ENCODE measurements at places on chromosomes 4 and X.

- DNase-seq = peak; percentile 91
Measured at GRCh38 chr4:17636696-17637622, 22.5 kb downstream of the MED28 start.

- DNase-seq = no peak
Measured at GRCh38 chr4:88796545-88796944, 98.9 kb upstream of the NAP1L5 start.

DNA sequence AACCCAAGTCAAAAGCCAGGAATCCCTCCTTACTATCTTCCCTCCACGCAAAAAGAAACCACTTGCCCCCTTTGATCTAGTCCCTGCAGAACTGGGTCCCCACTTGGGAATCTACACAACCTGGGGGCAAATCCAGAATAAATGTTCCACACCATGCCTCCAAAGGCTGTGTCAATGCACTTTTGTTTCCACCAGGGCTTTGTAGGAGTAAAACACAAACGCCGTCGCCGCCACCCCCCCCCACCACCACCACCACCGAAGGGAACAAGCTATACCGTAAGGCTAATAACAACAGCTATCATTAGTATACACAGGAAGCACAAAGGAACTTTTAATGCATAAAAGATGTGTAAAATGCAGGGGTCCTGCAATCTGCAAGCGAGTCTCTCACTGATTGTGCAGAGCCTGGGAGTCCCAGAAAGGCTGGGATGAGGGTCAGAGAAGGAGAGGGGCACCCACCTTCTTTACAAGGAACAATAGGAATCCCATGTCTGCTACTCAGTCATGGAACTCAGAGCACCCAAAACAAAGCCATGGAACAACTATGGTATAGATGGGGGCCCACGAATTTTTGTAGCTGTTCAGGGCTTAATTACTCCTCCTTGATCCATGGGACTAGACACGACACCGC is 13.2 kb downstream of the BCOR start:
- no peak for DNase-seq

DNA sequence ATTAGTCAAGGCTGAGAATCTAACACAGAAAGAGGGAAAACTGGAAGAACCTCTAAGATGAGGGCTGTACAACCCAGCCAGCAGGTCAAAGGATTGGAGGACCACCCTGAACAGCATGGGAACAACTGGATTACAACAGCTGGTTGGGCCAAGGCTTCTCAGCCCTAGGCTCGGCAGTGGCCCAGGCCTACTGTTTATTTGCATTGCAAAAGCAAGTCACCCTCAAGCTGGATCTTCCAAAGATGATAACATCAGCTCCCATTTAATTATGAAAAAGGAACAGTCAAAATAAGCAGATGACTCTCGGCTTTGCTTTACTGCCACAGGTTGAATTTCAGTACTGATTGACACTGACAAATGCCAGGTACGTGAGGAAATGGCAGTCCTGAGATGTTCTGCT is 61.8 kb downstream of the GPC3 start:
- no peak for DNase-seq

GRCh38 chrX:10175319-10175871 is 18.6 kb downstream of the CLCN4 start:
- peak; percentile 47 for DNase-seq

- peak; percentile 16 for DNase-seq
Measured at GRCh38 chrX:145405012-145405411, 157.7 kb downstream of the SPANXN1 start.

DNA sequence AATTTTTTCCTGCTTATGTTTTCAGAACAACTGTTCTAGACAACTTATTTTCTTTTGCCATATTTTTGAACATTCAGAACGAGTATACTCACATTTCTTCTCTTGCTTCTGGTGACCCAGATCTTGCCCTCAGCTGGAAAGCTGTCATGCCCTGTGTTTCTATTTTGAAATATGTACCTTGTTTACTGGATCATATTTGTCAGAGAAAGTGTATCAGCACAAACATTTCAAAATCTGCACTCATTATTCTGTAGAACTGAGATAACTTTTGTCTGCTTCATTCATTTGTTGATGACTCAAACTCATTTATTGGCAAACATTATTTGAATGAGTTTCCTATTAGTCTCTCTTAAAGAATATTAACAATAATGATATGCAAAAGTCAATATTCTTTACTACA is 46.2 kb upstream of the FAM9A start:
- no peak for DNase-seq

- DNase-seq = no peak
Measured at GRCh38 chr4:123559955-123560871, 163.6 kb downstream of the SPRY1 start.

- peak; percentile 55 for DNase-seq
Measured at GRCh38 chr4:71229477-71230270, 109.1 kb upstream of the SLC4A4 start.

DNA sequence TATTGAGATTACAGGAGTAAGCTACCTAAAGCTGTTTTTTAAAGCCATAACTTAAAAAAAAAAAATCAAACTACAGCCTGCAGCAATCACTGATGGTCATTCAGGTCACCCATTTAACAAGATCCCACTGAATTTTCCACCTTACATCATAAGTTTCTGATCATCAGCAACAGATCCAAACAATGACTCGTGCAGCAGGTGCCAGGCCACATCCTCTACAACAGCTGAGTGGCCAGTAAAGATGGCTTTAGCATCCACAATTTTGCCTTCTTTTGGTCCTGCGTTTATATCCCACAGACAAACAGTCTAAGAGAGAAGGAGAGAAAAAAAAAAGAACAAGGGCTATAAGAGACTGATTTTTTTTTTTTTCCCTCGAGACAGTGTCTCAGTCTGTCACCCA is 16.6 kb downstream of the RBBP7 start:
- DNase-seq = no peak

DNA sequence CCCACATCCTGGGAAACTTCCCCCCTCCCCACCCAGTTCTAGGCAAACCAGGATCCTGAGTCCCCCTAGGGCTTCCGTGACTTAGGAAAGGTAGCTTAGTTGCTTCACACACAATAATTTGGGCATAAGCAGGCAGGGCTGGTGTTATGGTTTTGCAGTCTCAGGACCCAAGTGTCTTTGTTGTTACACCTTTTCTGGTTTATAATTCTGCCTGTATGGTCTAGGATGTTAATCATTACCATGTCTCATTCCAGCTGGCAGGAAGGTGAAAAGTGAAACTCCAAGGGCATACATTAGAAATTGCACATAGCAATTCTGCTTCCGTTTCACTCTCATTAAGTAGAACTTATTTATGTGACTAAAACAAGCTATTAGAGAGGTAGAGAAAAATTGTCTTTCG is 16.8 kb downstream of the UGT8 start:
- no peak for DNase-seq

- DNase-seq = peak; percentile 49
Measured at GRCh38 chr4:89482251-89482650, 174.7 kb upstream of the GPRIN3 start.

GRCh38 chr4:107619731-107620130 is 100.3 kb downstream of the PAPSS1 start:
- no peak for DNase-seq

DNA sequence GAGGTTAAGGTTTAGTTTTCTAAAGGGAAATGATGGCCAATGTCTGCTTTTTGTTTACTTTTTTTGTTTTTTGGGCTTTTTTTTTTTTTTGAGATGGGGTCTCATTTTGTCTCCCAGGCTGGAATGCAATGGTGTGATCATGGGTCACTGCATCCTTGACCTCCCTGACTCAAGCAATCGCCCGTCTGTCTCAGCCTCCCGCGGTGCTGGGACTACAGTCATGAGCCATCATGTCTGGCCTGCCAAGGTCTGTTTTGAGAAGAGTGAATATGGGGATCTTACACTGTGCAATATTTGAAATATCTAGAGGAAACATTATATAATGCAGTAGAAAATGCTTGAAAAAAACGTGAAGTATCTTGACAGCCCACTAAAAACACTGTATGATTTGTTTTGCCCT is 162.5 kb downstream of the GASK1B start:
- DNase-seq = no peak

- DNase-seq = no peak
Measured at GRCh38 chrX:24226176-24226575, 76.6 kb downstream of the ZFX start.

GRCh38 chr4:101458914-101459313 is 111.6 kb upstream of the PPP3CA start:
- no peak for DNase-seq

- DNase-seq = no peak
Measured at GRCh38 chrX:109312757-109313156, 169.1 kb downstream of the GUCY2F start.

GRCh38 chr4:53378171-53378482 is 686 bp downstream of the FIP1L1 start:
- no peak for DNase-seq

- no peak for DNase-seq
Measured at GRCh38 chr4:159077702-159078495, 25.0 kb upstream of the RAPGEF2 start.

DNA sequence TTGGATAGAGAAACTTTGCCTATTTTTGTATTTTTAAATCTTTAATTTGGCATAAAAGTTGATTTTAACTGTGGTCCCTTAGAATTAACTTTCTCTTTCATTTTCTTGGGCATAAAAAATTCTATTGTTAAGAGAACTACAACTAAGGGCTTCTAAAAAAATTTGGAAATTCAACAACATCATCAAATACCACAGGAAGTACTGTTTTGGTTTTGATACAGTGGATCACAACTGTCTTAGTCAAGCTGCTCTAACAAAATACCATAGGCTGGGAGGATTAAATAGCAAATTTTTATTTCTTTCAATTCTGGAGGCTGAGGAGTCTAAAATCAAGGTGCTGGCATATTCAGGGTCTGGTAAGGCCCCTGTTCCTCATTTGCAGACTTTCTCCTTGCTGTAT is 19.9 kb upstream of the NPFFR2 start:
- no peak for DNase-seq

- no peak for DNase-seq
Measured at GRCh38 chr4:141020801-141021261, 112.4 kb downstream of the RNF150 start.

DNA sequence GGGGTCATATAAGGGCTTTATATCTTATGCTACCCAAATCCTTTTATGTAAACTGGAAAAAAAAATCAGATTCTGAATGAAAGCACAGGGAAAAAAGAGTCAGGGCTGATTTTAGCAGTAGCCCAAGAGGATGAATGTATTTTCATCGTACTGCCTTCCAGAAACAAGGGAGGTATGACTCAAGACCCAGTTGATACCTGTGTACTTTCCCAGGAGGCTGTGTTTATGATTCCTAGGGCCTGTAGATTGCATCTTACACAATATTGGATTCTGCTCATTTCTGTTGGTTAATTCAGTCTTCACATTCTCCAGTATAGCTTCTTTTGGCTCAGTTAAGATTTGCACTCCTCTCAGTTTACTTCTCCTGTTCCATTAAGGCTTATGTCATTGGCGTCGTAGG is 127.9 kb upstream of the LIMCH1 start:
- no peak for DNase-seq

DNA sequence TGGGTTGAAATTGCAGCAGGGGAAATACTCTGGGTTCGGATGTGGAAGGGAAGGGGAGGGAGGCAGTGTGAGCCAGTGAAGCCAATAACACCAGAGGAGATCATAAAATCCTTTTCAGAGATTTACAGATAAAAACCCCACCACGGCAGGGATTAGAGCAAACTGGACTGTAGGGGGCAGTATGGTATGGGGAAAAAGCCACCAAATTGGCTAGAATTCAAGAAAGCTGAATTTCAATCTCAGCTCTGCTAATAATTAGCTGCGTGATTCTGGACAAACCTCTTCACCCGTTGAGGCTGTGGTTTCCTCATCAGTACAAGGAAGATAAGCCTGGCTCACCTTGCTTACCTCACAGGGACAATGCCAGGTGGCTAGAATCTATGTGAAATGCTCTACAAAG is 108.1 kb downstream of the ATG4A start:
- peak; percentile 16 for DNase-seq

Data from AG08396 (cell line).